Stimulated activated CD4-positive, alpha-beta T cell treated with anti-CD3 and anti-CD28 coated beads, Interleukin-2, amount 100 ng/mL, for 48 hours (primary cell): ENCODE measurements at places on chromosomes 3 and 15.

DNA sequence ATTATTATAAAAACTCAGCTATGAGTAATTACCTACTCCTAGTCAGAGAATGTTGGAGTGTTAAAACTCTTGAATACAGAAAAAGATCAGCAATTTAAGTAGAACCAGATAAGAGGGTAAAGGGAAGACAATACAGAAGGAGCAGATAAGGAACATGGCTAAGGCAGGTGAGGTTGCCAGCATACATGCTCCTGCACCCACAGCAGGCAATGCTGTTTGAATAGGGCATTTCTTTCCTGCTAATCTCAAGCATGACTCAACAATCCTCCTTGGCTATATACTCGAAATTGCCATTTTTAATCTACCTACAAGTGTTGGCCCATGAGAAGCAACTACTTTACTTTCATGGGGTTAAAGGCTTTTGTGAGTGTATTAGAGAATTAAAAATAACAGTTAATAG, 494.5 kb downstream of the DIPK2A start:
- DNase-seq: no peak

DNA sequence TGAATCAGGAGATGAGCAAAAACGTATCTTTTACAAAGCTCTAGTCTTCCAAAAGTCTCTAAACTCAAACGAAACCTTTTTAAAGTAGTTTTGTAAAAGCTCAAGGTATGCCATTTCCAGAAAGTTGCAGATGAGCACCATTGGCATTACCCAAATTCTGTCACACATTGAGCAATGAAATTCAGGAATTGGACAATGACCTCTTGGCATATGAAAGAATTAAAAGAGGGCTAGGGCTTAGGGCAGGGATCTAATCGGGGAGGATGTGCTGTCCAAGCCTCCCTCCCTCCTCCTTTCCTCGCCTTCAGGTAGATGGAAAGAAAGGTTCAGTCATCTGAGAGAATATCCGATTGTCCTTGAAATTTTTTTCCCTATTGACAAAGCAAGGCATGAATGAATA, 133.1 kb upstream of the CPNE4 start:
- DNase-seq: no peak

GRCh38 chr3:12438318-12438717, 46.0 kb upstream of the TSEN2 start:
- no peak for DNase-seq

- no peak for DNase-seq
Observed at GRCh38 chr3:22606938-22607337, 596.2 kb upstream of the UBE2E2 start.

DNA sequence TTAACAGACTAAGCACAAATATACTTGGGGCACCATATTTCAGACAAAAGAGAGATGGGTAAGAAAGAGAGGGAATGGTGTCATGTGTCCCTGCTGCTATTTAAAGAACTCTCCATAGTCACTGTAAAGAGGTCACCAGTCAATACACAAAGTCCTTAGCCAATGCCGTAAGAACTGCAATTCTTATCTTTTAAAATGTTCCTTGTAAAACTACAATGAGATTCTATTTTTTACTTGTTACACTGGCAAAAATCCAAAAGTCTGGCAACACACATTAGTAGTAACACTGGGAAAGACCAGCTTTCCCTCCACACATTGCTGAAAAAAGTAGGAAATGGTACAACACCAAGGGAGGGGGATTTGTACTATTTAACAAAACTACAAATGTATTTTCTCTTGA, 189.4 kb downstream of the TBC1D5 start:
- DNase-seq: no peak

- DNase-seq: no peak
Observed at GRCh38 chr3:58588030-58588614, 10.9 kb upstream of the FAM107A start.

- DNase-seq: no peak
Observed at GRCh38 chr3:32626631-32627030, 56.0 kb upstream of the DYNC1LI1 start.

DNA sequence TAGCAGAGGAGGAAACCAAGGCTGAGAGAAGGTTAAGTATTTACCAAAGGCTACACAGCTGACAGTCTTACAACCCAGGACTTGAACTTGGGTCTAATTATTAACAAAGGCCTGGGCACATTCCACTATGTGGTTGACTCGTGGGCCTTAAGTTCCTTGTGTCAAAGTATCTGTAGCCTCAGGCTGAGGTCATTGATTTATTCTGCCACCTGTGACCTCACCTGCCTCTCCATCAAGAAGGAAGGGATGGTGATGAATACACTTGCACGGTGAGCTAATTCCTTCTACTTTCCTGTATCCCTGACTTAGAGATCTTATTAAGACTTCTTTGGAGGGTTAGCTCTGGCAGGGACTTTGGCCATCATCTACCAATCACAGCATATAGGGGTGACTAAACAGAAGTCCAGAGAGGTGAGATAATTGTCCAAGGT, 19.9 kb upstream of the LRRC58 start:
- no peak for DNase-seq

GRCh38 chr3:38472342-38472741, 18.7 kb downstream of the ACVR2B start:
- no peak for DNase-seq

- DNase-seq: peak; percentile 13
Observed at GRCh38 chr3:97882975-97883598, 61.3 kb downstream of the CRYBG3 start.

GRCh38 chr3:94036909-94037507, 8.6 kb upstream of the STX19 start:
- DNase-seq: no peak

DNA sequence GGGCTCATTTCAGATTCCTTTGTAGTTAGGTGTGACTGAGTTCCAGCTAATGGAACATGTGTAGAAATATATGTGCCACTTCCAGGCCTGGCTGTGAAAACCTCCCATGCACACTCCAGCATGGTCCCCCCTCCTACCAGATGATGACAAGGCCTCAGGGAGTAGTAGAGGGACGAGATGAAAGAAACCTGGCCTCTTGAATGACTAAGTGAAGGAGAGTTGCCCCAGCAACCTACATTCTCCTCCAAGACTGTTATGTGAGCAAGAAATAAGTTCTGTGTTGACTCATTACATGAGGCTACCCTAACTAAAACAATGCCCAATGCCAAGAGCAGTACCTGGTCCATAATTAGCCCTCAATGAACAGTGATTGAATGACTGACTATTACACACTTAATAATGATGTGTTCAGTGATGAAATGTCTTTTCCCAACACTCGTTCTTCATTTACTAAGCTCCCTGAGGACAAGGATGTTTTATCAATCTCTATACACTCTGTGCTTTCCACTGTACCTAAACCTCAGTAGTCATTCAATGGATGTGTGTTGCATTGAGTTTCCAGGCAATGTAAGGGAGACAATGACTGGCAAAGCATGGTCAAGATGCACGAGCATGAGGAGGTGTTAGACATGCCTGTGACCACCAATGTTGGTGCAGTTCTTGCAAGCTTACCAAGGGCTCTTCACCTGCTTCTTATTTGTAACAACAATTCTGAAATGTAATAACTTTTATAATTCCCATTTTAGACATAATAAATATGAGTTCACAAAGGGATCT, 62.0 kb upstream of the BCL6 start:
- DNase-seq: no peak

DNA sequence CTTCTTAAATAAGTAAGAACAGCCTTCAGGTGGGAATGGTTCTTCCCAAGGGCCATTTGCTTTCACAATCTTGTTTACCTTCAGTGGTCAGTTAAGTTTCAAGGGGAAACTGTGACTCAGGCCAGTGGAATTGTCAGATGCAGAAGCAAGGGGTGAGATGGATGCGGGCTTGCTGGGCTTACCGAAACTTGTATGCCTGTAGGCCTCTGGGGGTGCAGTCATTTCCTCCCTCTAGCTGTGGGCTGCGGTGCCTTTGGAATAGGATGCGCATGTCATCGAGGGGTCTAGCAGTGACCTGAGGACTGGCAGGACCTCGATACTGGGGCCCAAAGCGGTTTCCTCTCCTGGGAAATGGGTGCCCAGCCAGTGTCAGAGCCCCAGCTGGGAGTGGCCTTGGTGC, 121.6 kb downstream of the EEFSEC start:
- DNase-seq: no peak

DNA sequence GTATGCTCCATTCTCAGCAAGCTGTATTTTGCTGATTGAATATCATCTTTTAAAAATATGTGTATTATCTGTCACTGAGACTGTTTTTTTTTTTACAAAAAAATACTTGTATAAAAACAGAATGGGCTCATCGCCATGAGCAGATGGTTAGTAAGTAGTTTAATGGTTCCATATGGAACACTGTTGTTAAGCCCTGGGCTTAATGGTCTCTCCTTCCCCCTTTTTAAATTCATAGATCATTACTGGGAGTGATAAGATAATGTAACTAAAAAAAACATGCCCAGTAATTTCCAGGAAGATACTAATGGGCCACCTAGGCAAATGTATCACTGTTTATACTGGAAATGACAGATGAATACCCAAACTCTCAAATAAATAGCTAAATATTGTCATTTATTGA, 95.3 kb upstream of the TPRG1 start:
- DNase-seq: no peak

GRCh38 chr3:59133311-59133710, 83.5 kb upstream of the CFAP20DC start:
- DNase-seq: no peak

GRCh38 chr3:143531101-143531500, 317.2 kb downstream of the SLC9A9 start:
- DNase-seq: no peak

GRCh38 chr3:56633602-56634535, 49.2 kb downstream of the TASOR start:
- no peak for DNase-seq

DNA sequence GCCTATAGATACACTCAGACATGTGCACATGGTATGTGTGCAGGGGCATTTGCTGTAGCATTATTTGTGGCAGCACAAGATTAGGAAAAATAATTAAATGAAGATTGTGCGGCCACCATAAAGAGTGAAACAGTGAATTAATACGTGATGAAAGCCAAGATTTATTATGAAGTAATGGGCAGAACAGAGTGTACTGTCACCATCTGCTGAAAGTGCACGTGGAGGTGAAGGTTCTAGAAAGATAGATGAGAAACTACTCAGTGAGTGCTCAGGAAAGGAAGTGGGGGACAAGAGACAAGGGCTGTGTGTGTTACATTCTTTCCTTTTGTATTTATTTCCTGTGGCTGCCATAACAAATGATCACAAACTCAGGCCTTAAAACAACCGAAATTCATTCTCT, 246.1 kb upstream of the ATP10A start:
- DNase-seq: no peak

DNA sequence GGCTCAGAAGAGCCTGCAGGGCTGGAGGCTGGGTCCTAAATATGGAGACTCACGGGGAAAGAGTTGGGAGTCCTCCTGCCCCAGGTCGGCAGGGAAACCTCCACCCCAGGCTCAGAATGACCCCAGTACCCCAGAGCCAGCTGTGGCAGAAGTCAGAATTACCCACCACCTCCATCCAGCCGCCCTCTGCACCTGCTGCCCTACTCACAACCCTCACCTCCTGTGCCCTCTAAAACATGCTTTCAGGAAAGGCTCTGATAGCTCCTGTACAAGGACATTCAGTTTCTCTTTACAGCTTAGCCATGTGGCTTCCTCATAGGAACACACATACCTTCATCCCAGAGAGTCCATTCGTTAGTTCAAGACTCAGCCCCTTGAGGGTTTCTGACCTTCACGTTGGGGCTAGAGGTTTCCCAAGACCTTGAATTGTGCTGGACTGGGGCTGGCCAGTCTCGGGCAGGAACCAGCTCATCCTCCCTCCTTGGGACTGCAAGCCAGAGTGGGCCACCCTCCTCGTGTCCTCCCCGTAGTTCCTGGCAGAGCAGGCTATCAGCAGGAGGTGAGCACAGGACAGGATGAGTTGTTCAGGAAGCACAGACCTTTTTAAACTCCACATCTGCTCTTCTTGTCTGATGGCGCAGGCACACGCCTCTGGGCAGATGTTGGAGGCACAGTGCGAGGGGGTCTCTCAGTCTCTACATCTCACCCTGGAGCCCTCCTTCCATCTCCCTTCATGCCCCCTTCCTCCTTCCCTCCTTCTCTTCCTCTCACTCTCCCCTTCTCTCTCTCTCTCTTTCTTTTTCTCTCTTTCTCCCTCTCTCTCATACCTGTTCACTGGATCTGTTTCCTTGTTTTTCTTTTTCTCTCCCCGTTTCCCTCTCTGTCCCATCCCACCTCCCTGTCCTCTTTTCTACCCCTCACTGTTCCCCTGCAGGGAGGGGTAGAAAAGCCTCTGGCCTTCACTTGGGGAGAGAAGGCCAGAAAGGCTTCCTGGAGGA, 55.9 kb upstream of the NR2C2 start:
- no peak for DNase-seq

DNA sequence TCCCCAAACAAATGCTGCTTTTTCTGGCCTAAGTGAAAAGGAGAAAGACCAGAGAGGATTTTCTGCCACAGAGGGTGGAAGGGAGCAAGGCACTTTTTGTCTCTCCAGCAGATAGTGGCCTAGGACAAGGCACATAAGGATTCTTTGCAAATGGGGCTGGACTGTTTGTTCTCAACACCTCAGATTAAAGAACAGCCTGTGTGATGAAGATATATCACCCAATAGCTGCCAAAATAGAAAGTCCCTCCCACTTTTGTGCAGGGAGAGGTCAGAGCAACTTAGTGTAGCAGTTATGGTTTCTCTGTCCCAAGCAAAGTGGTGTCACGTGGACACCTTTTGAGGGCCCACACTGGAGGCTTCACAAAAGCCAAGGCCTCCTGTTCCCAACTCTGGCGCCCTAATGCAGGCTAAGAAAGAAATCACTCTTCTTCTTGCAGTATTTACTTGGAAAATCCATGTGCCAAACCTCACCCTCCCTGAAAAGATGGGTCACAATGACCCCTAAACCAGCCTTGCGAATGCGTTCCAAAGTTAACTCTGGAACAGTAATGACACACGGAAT, 84.9 kb downstream of the LRIG1 start:
- DNase-seq: no peak
